ENCODE measurements at places on chromosomes 13 and 19. TPM values are rescaled to one million over a fixed set of nuclear protein-coding genes. Genes with fewer than 3 reads are reported as not detected.

KLF1 gene
- total RNA-seq: 3.2 TPM

PSG3 gene
- total RNA-seq: not detected

GRCh38 chr13:51811920-51812451, 8.0 kb upstream of the DHRS12 start:
- DNase-seq: no peak

DNA sequence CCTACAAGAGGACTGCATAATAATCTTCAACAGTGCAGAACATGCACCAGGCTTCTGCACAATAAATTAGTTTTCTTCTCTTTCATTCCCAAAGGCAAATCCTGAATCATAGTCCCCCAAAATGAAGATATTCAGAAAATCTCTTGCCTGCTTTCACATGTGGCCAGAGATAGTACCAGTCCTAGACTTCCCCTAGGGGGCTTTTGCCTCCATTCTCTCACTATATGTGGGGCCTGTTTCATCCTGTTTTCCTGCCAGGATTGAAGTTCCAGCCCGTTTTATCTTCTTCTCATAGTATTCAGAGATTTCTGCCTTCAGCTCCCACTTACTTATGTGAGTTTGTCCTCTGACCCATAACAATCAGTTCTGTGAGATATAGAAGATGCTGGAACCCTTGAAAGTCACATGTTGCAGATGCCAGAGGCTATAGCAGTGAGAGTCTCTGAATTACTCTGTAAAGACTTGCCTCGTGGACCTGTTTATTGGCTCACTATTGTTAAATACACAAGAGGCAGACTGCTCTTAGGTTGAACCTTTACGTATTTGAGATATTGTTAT, 421.9 kb upstream of the PCDH9 start:
- DNase-seq: no peak

GRCh38 chr13:42892760-42893159, 99.3 kb downstream of the EPSTI1 start:
- no peak for DNase-seq

GRCh38 chr13:51192348-51192747, 29.9 kb upstream of the FAM124A start:
- no peak for DNase-seq

- no peak for DNase-seq
These were observed 4.0 kb upstream of the NKPD1 start for GRCh38 chr19:45164577-45165335.

DNA sequence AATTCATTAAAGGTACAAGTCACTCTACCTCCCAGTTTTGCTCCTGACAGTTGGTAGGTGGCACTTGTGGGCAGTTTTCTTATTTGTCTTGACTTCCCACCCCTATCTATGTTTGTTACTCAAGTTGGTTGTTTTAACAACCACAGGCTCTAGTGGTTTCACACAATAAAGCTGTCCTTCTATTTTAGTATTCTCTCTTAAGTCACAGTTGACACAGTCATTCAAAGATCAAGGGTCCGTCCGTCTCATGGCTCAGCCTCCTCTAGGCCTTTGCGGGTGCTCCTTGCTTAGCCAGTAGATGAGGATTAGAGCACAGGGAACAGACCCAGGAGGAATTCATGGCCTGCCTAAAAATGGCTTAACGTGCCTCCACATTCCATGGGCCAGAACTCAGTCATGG, 573.7 kb downstream of the IRS2 start:
- no peak for DNase-seq

GRCh38 chr13:91187522-91187921, 160.0 kb upstream of the MIR17HG start:
- no peak for DNase-seq

- DNase-seq: no peak
These were observed 20.8 kb downstream of the C19orf81 start for GRCh38 chr19:50670102-50670380.

DNA sequence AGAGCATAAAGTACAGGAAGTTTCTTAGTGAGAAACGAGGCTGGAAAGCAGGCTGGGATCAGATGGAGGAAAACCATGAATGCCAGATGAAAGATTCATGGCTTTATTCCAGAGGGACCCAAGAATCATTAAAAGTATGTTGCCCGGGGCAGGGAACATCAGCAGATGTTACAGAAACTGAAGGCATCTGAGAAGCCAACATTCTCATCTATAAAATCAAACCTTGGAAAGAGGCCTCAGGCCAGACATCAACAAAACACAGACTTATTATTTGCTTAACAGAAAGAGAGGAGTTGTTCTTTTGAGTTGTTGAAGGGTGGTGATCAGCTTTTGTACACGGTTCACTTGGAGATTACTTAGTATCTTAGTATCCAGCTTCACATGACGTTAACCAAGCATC, 543.6 kb downstream of the RFC3 start:
- DNase-seq: no peak

All from spinal cord (tissue), 10 donors.